ENCODE measurements at places on chromosomes 3 and 15. TPM values are rescaled to one million over a fixed set of nuclear protein-coding genes. Genes with fewer than 3 reads are reported as not detected.

MME gene
- total RNA-seq, result 1.1 TPM

PTX3 gene
- 213 TPM for total RNA-seq

TICRR gene
- 0.69 TPM for total RNA-seq

CLSTN2 gene
- under 0.01 TPM for total RNA-seq

Measured in dermis lymphatic vessel endothelial cell (primary cell).